Brain (organoid and tissue), 16 donors: ENCODE measurements at places on chromosomes 12 and 14.
A peak's percentile ranks its signal among the peaks of the same experiment; 100 is the strongest.

- DNase-seq: no peak
These were observed 75.0 kb upstream of the CCDC60 start for GRCh38 chr12:119259484-119259883.

- DNase-seq: peak; percentile 11
These were observed 12.6 kb upstream of the CYP46A1 start for GRCh38 chr14:99671235-99672224.

GRCh38 chr12:19826980-19827550, 387.8 kb downstream of the AEBP2 start:
- no peak for DNase-seq

DNA sequence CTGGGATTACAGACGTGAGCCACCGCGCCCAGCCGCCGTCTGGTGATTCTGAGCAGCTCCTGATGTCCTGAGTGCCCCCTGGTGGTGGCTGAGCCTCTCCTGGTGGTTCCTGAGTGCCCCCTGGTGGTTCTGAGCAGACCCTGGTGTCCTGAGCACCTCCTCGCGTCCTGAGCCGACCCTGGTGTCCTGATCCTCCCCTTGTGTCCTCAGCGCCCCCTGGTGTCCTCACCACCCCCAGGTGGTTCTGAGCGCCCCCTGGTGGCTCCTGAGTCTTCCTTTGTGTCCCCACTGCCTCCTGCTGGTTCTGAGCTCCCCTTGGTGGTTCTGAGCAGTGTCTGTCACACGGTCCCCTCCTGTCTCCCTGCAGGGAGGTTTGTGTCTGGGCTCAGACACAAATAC, 1304.9 kb downstream of the TMEM121 start:
- no peak for DNase-seq

DNA sequence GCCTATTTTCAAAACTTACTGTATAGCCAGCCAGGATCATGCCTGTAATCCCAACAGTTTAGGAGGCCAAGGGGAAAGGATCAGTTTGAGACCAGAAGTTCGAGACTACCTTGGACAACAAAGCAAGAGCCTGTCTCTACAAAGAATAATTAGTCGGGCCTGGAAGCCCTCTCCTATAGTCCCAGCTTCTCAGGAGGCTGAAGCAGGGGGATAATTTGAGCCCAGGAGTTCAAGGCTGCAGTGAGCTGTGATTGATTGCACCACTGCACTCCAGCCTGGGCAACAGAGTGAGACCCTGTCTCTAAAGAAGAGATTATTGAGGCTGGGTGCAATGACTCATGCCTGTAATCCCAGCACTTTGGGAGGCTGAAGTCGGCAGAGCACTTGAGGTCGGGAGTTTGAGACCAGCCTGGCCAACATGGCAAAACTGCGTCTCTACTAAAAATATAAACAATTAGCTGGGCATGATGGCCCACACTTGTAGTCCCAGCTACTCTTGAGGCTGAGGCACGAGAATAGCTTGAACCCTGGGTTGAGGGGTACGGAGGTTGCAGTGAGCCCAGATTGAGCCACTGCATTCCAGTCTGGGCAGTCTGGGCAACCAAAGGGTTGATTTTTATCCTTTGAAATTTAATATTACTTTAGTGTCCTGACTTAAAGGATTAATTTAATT, 14.1 kb downstream of the EID3 start:
- no peak for DNase-seq

- peak; percentile 60 for DNase-seq
These were observed 82.6 kb upstream of the PTPRB start for GRCh38 chr12:70719672-70720420.

- DNase-seq: no peak
These were observed 5.8 kb upstream of the NEMF start for GRCh38 chr14:49858383-49858782.

DNA sequence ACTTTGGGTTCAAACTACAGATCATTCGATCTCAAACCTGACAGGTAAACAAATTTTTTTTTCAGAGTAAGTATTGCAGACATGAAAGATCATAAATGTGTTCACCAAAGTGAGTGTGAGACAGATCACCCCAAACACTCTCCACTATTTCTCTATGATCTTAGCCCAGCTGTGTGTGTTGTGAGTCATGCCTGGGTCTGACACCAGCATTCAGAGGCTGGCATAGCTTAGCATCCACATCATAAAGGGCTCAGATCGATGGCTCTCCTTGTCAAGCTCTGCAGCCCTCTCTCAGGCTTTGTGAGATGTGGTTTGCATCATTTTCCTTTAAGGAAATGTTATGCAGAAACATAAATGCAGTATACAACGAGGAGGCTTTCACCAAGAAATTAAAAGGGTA, 164.9 kb downstream of the ETV6 start:
- DNase-seq: no peak

GRCh38 chr14:55120571-55121495, 8.2 kb upstream of the LGALS3 start:
- DNase-seq: no peak

GRCh38 chr12:94255006-94255405, 106.6 kb downstream of the PLXNC1 start:
- DNase-seq: no peak

DNA sequence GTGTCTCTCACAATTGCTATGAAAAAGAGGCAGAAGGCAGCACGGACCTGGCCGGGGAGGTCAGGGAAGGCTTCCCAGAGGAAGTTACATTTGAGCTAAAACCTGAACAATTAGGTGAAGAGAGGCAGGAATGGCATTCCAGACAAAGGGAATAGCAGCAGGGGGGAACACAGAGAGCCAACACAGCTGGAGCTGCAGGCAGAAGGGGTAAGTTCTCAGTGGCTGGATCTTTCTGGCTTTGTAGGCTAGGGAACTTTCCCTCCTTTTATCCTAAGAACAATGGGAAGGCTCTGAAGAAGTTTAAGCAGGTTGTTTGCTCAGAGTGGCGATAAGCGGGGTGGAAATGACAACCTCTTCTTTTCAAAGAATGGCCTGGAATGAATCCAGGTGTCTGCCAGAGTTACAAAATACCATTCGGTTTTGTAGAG, 100.0 kb downstream of the PRIMA1 start:
- no peak for DNase-seq

- DNase-seq: no peak
These were observed 5.0 kb upstream of the MIA2 start for GRCh38 chr14:39228509-39229221.

- no peak for DNase-seq
These were observed 169.2 kb downstream of the SYT1 start for GRCh38 chr12:79033788-79034187.

- no peak for DNase-seq
These were observed 8.8 kb upstream of the PTGR2 start for GRCh38 chr14:73842851-73843250.

DNA sequence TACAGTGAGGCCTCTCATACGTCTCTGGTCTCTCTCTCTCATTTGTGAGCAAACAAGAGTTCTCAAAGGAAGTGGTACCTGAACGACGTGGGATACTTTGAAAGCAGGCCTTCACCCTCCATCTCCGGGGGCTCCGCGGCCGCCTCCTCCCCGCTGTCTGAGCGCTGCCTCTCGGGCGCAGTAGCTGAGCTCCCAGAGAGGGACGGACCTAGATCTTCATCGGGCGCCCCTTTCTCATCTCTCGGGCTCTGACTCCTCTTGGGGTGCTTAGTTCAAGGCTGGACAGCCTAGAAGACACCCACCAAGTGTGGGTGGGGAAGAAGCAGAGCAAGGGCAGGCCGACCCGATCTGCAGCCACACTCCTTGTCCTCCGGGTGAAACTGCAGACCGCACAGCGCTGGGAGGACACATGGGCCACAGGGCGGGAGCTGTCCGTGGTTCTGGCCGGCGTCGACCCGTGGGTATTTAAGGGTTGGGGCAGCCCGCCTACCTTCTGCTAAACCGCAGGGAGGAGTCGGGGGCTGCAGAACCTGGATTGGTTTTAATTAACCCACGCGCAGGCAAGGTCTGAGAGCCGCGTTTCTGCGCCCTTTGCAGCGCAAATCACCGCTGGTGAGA, 92.7 kb downstream of the PAH start:
- DNase-seq: peak; percentile 21

DNA sequence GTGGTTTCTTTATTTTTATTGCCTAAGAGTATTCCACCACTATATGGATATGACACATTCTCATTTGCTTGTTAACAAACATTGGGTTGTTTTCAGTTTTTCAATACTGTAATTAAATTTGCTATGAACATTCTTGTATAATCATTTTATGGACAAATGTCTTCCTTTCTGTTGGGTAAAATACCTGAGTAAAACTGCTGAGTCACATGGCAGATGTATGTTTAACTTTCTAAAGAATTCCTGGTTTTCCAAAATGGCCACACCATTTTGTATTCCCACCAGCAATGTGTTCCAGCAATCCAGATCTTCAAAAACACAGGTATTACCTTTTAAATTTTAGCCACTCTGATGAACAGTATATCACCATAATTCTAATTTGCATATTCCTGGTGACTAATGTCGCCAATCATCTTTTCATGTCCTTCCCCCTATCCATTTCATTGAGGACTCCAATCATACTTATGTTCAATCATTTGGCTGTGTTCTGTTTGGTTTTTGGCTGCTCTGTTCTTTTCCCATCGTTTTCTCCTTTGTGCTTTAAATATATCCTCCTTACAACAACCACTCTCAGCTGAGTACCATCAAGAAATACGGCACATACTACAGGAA, 36.0 kb downstream of the CDK17 start:
- DNase-seq: no peak

GRCh38 chr12:6234906-6235305, 34.7 kb downstream of the CD9 start:
- no peak for DNase-seq

GRCh38 chr12:21353948-21354347, 18.8 kb upstream of the IAPP start:
- no peak for DNase-seq

GRCh38 chr14:61839507-61839906, 77.3 kb downstream of the SNAPC1 start:
- no peak for DNase-seq

DNA sequence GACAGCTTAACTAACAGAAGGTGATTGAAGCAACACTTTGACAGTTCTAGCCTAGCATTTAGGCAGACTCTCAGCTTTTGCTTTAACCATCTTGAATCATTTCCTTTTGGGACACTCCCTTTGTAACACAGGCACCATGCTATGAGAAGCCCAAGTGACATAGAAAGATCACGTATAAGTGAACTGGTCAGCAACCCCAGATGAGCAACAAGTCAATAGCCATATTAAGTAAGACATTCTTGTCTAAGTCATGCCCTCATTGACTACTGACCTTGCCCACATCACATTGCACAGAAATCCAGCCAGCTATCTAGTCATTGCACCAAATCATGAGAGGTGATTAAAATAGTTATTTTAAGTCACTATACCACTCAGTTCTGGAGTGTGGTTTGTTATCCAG, 476.8 kb downstream of the TRHDE start:
- DNase-seq: no peak

DNA sequence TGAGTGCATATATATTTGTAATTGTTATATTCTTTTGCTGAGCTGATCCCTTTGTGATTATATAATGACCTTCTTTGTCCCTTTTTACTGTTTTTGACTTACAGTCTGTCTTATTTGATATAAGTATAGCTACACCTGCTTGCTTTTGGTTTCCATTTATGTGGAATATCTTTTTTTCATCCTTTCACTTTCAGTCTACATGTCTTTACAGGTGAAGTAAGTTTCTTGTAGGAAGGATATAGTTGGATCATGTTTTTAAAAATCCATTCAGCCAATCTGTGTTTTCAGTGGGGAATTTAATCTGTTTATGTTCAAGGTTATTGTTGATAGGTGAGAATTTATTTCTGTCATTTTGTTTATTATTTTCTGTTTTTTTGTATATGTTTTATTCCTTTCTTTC, 12.1 kb downstream of the GZMH start:
- no peak for DNase-seq

- no peak for DNase-seq
These were observed 41.5 kb upstream of the LTBP2 start for GRCh38 chr14:74653386-74654138.

DNA sequence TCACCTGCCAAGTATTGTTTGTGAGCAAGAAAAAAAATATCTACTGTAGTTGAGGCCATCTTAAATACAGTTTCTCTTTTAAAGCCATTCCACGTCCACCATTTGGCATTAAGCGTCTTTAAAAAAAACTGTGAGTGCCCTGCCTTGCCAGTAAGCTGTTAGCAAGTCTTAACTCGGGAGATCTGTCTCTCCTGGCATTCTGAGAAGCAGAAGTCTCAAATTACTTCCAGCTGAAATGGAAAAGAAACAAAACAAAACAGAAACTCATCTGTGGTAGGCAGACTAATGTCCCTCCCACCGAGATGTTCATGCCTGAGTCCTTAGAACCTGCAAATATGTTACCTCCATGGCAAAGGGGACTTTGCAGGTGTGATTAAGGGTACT, 126.2 kb downstream of the CRADD start:
- DNase-seq: no peak

GRCh38 chr14:39368261-39368959, 63.8 kb downstream of the FBXO33 start:
- peak; percentile 75 for DNase-seq

GRCh38 chr12:7948589-7949260, 12.7 kb upstream of the SLC2A3 start:
- DNase-seq: no peak

DNA sequence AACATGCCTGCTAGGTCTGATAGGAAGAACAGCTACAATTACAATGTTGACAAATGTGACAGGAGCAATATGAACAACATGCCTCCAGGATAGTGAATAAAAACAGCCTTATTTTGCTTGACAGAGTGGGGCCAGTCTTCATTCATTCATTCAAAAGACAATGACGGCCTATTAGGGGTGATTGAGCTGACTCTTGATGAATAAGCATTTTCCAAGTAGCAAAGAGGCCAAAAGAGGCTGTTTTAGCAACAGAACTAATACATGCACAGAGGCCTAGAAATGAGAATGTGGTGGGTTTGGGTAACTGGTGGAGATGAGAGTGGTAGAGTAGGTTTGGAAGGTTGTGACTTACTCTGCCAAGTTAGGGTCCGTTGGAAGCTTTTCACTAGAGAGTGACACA, 138.3 kb downstream of the APAF1 start:
- DNase-seq: no peak
